Inflammatory macrophage treated with lipopolysaccharide for 1 hour (primary cell): ENCODE measurements at places on chromosomes 2 and 18.

GRCh38 chr2:46547223-46548102 lies 68.1 kb downstream of the TMEM247 start:
- DNase-seq, result peak; percentile 89

DNA sequence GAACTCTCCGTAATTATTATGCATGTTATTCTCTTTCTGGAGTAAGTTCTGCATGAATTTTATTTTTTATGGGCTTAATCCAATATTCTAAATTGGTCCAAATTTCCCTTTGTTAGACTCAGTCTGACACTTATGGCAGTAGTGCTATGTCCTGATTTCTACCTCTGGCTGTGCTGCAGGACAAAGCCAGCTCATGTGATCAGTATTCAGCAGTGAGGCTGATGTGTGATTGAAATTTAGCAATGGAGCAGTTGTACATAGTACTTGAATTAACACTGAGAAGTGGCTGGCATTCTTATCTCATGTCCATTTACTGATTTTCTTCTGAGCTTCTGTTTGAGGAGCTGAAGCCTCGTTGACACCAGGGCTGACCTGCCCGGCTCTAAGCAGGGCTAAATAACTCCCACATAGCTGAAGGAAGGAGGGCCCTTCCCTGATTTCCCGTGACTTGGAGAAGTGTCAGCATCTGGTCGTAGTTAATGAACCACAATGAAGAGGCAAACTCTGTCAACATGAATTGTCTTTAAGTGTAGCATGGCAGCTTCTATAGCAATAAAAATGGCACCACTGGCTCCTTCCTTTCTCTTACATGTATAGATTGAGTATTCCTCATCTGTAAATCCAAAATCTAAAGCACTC lies 159.0 kb upstream of the RASGRP3 start:
- no peak for DNase-seq

- no peak for DNase-seq
These were observed 30.4 kb downstream of the TMEM178A start for GRCh38 chr2:39696101-39696553.

DNA sequence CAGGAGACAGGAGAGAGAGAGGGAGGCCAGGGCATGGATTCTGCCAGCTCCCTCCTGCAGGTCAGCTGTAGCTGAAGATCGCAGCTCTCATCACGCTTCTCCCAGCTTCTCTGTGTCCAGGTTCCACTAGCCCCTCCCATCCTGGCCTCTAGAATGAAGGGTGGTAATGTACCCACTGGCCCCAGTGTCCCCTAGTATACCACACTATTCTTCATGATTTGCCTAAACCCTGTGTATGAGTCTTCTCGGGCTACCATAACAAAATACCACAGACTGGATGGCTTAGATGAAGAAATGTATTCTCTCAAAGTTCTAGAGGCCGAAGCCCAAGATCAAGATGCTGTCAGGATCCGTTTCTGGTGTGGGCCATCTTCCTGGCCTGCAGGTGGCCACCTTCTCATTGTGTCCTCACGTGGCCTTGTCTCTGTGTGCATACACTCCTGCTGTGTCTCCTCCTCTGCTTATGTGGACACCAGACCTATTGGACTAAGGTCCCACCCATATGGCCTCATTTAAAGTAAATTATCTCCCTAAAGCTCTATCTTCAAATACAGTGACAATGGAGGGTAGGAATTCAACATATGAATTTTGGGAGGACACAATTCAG lies 77.3 kb downstream of the TNFRSF11A start:
- no peak for DNase-seq

- no peak for DNase-seq
These were observed 61.8 kb upstream of the ARL4C start for GRCh38 chr2:234558642-234559041.

DNA sequence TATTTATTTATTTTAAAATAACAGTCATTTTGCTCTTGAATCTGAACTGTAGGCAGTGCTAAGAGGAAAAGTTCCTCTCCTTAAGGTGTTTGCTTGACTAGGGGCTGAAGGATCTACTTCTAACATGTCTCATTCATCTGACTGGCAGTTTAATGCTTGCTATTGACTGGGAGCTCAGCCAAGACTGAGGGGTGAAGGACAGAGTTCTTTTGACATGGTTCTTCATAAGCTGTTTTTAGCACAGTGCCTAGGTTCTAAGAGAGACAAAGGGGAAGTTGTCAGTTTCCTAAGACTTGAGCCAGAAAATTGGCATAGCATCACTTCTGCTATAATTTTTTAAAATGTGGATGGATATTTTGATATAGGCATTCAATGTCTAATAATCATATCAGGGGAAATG lies 73.0 kb downstream of the COMMD1 start:
- DNase-seq, result peak; percentile 59

DNA sequence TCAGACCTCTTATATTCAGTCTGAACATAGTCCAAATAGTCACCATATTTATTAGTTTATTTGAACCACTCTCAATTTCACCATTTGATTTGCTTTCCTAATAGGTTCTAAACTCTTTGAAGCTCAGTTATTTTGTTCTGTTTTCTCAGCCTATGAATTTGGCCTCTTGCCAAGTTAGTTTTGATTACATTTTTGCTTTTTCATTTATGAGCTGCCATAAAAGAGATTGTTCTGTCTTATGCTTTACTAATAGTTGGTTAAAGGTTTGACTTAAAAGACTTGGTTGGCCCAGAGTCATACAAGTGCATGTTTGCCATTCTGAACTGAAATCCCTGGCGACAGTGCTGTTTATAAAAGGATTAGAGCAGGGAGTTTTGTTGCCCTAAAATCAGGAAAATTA lies 85.9 kb upstream of the RANBP2 start:
- no peak for DNase-seq

DNA sequence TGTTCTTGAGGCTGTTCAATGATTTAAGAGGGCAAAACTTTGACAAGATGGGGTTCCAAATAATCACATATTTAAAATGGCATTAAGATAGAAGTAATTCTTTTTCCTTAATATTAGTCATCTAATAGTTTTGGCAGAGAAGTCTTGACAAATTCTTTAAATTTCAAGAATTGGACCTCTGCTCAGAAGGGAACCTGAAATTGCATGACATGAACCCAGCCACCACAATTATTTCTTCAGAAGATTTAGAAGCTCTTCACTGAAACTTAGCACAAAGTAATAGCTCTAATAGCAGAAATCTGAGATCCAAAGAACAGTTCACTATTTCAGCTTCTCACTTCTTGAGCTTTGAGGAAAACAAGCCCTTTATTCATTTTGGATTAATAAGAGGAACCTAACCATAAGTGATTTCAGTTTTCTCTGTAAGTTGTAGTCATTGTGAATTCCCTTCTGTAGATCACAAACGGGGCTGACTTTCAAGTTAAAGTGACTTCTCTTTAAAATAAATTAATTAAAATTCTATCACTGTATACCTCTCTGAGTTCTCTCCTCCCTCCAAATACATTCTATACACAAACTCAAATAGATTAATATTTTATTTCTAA lies 100.6 kb upstream of the ITGA4 start:
- peak; percentile 27 for DNase-seq

DNA sequence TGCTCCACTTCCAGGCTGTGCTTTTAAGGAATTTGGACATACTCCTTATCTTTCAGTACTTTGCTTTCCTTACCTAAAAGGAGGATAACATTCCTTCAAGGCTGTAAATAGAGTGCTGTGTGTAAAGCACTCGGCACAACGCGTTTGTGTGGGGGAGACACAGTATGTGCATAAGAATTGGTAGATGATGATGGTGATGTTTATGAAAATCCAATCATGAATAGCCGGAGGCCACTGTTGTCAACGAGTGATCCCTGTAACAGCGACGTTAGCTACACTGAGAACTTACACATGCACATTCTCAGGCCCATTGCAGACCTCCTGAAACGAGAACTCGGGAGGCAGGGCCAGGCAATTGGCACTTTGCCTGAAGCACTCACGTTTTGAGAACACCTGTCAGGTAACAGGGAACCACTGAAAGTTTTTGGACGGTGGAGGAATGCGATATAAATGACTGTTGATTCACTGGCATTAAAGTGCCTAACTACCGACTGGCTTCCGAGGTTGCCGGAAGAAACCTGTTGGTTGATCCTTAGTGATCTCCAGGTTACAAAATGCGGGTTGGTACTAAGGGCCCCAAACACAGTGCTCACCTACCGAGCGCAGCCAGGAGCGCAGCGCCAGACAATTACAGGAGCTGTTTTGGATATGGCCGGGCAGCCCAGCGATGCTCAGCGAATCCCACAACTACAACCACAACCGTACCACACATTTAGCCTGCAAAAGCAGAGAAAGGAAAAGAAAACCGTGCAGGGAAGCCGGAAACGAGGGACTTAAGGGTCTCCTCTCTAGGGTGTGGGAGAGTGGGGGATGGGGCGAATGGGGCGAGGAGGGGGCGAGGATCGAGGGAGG lies 1.0 kb upstream of the MAP4K4 start:
- DNase-seq, result no peak

DNA sequence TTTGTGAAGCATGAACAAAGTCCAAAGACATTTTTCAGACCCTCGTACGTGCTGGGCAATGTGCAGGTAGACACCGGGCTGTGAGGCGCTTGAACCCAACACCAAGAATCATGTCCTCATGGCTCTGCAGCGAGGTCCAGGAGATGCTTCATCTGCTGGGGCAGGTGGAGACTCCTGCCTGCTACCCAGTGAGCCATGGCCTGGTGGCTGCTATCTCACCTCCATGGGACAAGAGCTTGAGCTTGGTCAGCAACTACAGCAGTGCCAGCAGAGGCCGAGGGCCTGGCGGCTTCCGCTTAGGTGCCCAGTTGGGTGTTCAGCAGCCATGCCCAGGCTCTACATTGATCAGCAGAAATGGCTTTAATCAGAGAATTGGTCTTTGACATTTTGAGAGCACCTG lies 281.0 kb upstream of the HS6ST1 start:
- no peak for DNase-seq

DNA sequence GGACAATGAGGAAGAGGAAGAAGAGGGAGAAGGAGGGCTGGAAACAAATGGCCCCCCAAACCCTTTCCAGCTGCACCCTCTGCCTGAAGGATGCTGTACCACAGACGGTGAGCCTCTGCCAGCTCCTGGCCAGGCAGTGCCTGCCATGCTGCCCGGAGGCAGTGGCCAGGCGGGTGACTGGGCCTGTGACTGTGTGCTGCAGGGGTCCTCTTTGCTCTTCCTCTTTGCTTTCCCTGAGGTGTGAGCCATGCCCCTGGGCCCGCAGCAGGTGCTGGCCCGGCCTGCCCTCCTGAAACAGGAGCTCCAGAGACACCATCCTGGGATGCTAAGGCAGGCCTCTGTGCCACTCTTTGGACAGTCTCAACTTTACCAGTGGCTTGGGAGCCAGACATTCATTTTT lies 28.6 kb downstream of the GREB1 start:
- DNase-seq, result no peak

- no peak for DNase-seq
These were observed 2.2 kb upstream of the NXPH2 start for GRCh38 chr2:138782383-138782782.

DNA sequence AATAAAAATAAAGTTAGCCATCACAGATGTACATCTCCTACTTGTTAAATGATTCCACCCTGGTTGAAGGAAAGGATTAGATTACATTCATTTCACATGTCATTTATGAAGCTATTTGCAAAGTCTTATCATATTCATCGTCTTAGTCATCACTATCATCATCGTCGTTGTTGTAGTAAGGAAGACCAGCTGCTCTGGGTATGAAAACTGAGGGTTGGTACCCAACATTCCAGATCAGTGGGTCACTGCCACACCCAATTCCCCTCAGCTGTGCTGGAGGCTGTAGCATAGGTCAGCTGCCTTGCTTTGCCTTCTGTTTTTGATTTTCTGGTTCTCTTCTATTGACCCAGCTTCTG lies 20.9 kb upstream of the CCBE1 start:
- DNase-seq, result no peak

- peak; percentile 94 for DNase-seq
These were observed 96.2 kb downstream of the CABLES1 start for GRCh38 chr18:23231340-23232021.

DNA sequence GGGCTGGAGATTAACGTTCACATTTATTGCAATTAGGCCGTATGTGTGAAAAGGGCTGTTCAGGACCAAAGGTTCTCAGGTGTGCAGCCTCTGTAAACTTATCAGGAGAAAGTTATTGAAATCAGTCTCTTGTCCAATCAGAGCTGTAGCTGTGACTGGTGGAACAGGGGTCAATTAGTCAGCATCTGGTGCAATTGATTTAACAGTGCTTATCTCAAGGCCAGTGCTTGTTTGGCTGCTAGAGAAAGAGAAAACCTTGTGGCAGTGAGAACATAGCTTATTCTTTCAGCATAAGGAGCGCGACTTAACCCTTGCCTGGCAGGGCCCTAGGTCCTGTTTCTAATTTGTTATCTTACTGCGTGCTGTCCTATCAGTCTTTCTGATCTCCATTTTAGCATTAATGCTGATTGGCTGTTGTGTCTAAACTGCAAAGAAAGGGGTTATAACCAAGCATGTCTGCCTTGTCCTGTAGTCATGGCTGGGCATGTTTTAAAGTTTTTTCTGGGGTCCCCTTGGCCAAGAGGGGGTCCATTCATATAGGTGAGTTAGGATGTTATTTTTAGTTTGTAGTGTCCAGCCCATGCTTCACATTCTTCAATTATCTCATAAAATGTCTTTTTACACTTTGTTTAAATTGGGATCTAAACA lies 66.4 kb downstream of the CYB5A start:
- DNase-seq, result no peak

GRCh38 chr2:128286011-128286721 lies 32.5 kb downstream of the HS6ST1 start:
- no peak for DNase-seq

- DNase-seq, result no peak
These were observed 331.3 kb downstream of the THSD7B start for GRCh38 chr2:137096693-137097092.

GRCh38 chr18:42756214-42756613 lies 359.3 kb downstream of the RIT2 start:
- no peak for DNase-seq

DNA sequence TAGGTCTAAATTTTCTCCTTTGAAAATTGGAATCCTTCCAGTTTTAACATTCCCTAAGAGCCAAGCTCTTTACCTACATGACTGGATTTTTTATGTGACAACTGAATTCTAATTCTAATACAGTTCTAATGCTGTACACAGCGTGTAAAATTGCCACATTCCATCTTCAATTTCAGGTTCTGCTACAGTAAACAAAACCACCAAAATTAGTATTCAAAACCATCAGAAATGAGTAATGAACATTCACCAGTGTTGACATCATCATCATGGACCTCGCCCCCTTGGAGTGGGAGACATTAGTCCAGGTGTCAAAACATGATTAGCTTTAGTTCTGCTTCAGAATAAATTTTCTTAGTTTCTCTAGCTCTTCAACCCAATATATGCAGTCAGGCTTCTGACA lies 133.6 kb downstream of the MBD2 start:
- no peak for DNase-seq
